ENCODE measurements at places on chromosomes 11 and 22.
A peak's percentile ranks its signal among the peaks of the same experiment; 100 is the strongest.

- no peak for DNase-seq
These were observed 370.8 kb upstream of the C11orf87 start for GRCh38 chr11:109051200-109051599.

- no peak for DNase-seq
These were observed 84.8 kb downstream of the TP53I11 start for GRCh38 chr11:44865866-44866272.

- DNase-seq: no peak
These were observed 14.7 kb upstream of the TUB start for GRCh38 chr11:8066036-8066910.

DNA sequence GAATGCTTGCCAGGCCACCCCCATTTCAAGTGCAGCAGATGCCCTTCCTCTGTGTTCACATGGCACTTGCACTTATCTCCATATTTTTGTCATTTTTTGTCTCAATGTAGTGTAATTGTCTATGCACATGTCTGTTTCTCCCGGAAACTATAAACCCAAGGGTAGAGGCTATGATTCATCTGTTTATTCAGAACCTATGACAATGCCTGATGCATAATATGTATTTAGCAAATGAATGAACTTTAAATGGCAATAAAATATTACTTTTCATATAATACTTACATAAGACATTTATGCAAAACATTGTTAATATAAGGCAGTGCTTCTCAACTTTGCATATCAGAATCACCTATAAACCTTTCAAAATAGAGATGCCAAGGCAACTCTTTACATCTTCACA, 6.7 kb downstream of the PAK1 start:
- no peak for DNase-seq

- DNase-seq: no peak
These were observed 22.0 kb upstream of the CABP2 start for GRCh38 chr11:67545280-67545679.

DNA sequence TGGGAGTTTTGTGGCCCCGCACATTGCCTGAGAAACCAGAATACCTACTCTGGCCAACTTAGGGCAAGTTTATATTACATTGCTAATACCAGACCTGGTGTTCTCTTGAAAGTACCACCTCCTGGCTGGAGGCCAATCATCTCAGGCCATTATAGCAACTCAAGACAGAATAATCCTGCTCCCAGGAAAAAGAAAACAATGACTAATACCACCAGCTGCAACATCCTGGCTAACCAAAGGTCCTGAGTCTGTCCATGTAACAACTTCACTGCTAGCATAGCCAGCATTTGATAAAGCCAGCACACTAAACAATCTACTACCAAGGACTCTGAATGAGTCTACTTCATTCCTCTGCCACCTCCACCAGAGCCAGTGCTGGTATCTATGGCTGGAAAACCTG, 1298.7 kb upstream of the CNTN5 start:
- DNase-seq: no peak

DNA sequence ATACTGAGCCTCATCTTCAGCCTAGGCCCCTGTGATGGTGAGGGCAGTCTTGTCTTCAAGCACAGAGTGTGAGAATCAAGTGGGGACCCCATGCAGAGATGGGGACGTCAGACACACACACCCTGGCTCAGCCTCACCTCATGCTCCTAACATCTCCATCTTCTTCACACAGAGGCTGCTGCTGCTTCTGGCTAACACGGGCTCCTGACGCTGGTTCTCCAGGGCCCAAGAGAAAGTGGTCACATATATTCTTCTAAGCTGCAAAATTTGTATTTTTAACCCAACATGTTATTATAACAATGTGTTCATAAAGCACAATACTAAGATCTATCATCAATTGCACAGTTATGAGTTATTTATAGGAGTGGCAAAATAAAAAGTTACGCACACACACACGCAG, 101.2 kb downstream of the VPREB1 start:
- DNase-seq: no peak

GRCh38 chr11:126766440-126766839, 234.1 kb downstream of the KIRREL3 start:
- no peak for DNase-seq

GRCh38 chr11:13216019-13216710, 61.4 kb upstream of the BMAL1 start:
- DNase-seq: no peak

- no peak for DNase-seq
These were observed 4.3 kb upstream of the OSBPL5 start for GRCh38 chr11:3169255-3170043.

- DNase-seq: no peak
These were observed 160.8 kb upstream of the NECTIN1 start for GRCh38 chr11:119889728-119890280.

DNA sequence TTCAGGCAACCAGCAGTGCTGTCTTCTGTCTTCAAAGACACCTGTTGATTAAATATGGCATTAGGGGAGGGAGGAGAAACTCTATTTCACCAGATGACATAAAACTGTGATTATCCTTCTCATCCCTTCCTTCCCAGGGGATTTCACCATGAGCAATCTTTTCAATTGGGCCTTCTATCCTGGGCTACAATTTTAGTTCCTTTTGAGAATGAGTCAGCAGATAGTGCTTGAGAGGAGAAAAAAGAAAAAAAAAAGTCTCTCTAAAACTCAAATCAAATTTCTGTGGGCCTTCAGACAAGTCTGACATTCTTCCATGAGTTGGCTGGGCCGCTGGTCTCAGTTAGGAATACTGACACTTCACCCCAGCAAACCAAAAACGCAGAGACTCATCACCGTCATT, 7.2 kb downstream of the FLI1 start:
- no peak for DNase-seq

DNA sequence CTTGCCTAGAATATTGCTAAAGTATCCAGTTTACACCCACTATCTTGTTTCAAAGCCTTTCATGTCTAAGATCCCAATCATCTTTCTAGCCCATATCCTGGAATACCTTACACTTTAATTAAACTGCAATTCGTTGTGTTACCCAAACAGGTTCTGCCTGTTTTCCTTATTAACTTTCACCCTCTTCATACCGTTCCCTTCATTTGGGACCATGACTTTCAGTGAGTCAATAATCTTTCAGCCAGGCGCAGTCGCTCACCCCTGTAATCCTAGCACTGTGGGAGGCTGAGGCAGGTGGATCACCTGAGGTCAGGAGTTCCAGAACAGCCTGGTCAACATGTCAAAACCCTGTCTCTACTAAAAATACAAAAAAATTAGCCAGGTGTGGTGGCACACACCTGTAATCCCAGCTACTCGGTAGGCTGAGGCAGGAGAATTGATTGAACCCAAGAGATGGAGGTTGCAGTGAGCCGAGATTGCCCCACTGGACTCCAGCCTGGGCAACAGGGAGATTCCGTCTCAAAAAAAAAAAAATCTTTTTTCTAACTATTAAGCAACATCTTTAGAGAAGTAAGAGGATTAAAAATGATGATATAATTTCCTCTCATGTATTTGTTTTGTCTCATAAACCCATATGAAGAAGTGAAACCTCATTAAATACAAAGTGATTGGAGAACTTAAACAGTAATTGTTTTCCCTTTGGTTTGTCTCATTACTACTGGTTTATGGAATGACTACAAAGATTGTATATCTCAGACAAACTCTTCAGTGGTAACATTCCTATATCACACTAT, 20.7 kb downstream of the DMC1 start:
- peak; percentile 36 for DNase-seq

DNA sequence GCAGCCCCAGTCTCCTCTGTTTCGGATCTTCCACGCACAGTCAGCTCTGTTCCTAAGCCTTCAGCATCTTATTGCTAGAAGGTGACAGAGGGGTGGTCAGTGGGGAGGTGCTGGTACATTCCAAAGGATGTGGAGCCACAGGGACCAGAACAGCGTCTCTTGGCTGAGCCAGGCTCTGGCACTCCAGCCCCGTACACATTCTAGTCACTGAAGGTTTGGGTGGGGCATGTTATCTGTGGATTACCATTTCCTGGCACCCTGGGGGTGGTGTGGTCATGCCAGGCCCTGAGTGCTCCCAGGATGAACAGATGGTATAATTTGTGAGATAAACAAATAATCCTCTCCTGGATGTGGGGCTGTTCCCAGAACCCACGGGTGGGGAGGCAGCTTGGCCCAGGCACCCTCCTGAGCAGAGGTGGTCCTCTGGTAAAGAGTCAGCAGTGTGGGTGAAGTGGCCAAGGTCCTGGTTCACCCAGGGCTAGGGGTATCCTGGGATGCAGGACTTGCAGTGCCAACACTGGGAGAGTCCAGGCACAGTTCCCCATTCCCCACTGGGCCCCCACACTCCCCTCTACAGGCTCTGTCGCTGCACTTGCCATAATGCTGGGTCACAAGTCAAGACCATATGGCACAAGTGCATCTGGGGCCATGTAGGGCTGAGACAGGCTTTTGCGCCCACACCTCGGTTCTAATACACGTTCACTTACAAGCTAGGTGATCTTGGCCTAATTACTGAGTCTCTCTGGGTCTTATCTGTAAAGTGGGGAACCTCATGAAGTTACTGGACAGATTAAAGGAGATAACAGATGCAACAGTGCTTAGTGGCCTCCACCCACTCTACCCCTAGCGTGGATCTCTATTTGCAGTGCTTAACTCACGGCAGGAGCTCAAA, 33.0 kb downstream of the DKK3 start:
- DNase-seq: no peak

- peak; percentile 79 for DNase-seq
These were observed 6.2 kb upstream of the IGSF22 start for GRCh38 chr11:18731949-18732821.

Measured in B cell (primary cell).